ENCODE measurements at places on chromosomes 3 and 15. TPM values are rescaled to one million over a fixed set of nuclear protein-coding genes. Genes with fewer than 3 reads are reported as not detected.

EHD4 gene
- 25.0 TPM for total RNA-seq

NME9 gene
- total RNA-seq: 0.20 TPM

POLR2M gene
- 70.6 TPM for total RNA-seq

ACKR4 gene
- total RNA-seq: not detected

DNA sequence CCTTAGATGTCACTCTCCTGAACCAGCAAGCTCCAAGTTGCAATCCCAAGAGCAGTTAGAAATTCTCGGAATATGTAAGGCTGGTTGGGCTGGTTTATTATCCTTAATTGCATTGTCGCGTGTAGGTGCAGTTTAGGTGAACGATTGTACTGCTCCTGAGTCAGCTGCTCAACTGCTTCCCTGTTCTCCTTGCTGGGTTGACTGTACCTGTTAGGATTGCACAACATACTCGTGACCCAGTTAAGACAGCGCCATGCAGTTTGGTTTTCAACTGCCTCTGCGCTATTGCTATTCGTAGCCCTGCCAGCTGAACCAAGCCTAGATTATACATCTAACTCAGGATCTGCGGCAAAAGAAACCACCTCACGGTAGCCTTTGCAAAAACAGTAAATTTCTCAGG lies 41.0 kb downstream of the BCL2L10 start:
- H3K27ac ChIP-seq: no peak overlapping the region
- no peak overlapping the region for H3K4me3 ChIP-seq
- DNase-seq: no peak
- peaks cover 9% of the 10 kb centered on the region for H3K36me3 ChIP-seq
- no peaks in the 10 kb centered on the region for H3K27me3 ChIP-seq
